Jurkat, Clone E6-1 (cell line): ENCODE measurements at places on chromosomes 2 and 18.

DNA sequence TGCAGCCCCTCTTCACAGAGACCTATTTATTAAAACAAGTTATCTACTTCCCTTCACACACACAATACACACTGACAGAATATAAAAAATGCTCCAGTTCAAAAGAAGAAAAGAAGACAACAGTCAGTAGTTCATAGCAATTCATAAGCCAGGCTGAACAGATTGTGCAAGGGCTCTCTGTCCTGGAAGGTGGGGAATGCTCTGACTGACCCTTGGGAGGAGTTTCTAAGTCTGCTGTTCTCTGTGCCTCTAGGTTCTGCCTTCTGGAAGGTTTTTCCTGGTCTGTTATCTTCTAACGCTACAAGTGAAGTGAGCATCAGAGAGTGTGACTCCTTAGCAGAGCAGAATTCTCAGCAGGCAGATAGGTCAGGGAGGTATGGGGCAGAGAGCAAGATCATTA is 35.7 kb downstream of the SP3 start:
- no peak for DNase-seq

GRCh38 chr2:32627441-32627813 is 423 bp upstream of the TTC27 start:
- no peak for DNase-seq

DNA sequence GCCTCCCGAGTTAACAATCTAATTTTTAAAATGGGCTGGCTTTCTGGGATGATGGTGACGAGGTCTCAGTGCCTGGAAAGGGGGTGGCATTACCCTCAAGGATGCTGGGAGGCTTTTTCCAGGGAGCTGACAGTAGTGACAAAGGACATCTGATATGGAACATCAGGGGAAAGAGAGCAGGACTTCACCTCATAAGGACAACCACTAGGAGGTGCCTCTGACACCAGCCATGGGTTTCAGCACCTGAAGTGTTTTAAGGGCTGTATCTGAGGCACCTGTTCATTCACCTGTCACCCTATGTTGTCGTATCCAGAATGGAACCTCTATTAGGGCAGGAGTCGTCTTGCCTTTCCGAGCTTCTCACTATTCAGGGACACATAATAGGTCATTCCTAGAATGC is 10.8 kb downstream of the IL36B start:
- DNase-seq = no peak

DNA sequence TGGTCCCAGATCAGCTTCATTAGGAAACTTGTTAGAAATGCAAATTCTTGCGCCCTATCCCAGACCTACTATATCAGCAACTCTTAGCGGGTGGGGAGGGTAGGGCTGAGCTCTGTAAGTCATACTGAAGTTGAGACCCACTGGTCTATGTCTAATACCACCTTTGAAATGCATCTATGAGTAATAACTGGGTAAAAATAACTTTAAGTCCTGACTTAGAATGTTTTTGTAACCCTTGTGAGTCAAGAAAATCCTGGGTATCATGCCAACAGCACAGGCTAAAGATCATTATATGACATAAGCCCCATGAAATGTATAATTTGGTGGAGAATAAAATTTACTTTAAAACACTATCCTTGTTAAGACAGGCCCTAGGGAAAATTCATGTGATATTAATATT is 41.4 kb downstream of the PRKD3 start:
- no peak for DNase-seq

DNA sequence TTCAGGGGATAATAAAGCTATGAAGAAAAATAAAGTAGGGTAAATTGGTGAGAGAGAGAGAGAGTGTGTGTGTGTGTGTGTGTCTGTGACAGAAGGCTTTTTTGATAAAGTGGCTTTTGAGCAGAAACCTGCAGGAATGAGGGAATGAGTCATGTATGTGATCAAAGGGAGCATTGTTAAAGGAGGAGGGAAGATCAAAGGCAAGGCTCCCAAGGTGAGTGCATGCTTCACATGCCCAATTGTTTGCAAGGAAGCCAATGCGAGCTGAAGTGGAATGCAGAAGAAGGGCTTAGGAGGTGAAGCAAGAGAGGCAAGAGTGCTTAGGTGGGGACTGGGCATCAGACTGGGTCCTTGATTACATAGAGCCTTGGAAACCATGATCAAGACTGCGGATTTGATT is 96.8 kb downstream of the DNAH6 start:
- DNase-seq = no peak

- DNase-seq = no peak
Observed at GRCh38 chr2:218383892-218384519, 1.9 kb downstream of the SLC11A1 start.

- no peak for DNase-seq
Observed at GRCh38 chr2:32718752-32719151, 90.9 kb downstream of the TTC27 start.

- DNase-seq = no peak
Observed at GRCh38 chr2:37026050-37026449, 58.1 kb downstream of the HEATR5B start.
